Psoas muscle (tissue), 8 donors: ENCODE measurements at places on chromosomes 3 and 15.

DNA sequence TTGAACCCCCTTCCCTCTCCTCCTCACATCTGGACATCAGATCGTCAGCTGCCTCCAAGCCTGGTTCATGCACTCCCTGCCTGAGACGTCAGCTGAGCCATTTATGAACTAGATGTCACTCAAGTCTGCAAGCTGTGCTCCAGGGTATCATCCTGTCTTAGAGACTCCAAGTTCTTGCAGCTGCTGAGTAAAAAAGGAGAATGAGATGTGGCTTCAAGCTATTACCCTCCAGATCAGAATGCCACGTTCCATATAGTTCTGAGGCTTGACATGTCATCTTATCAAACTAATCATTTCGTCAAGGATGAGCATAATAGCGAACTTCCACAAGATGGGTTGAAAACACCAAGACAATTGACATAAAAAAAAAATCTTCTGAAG lies 766.3 kb downstream of the TBL1XR1 start:
- no peak for DNase-seq

- no peak for DNase-seq
Measured at GRCh38 chr3:31775383-31775782, 205.7 kb downstream of the OSBPL10 start.

DNA sequence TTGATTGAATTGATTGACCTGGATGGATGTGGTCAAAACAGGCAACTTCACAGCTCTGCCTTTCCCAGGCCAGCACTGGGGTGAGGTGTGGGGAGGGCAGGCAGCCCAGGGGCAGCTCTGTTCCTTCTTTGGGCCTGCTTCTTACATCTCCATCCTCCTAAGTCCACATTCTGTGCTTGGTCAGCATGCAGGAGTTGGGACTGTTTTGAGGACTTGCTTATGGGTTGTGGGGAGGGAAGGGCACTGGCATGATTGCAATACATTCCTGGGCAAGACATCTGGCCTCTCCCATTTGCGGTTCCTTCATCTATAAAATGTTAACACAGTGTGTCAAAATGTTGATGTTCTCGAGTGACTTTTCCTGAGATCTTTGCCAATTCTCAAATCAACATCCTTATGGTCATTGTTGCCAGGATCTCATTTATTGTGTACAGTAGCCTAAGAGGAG lies 84.1 kb downstream of the ST6GAL1 start:
- DNase-seq = no peak

- no peak for DNase-seq
Measured at GRCh38 chr3:30355622-30356021, 250.8 kb upstream of the TGFBR2 start.

- peak; percentile 45 for DNase-seq
Measured at GRCh38 chr3:49799761-49800160, at the start of gene CDHR4. CDHR4 (minus strand) TSS chr3:49799873; CDS start chr3:49799812, 61 bp downstream.

- DNase-seq = no peak
Measured at GRCh38 chr15:59553879-59554735, 57.5 kb upstream of the GCNT3 start.

GRCh38 chr3:157279237-157279636 lies 119.3 kb upstream of the CCNL1 start:
- DNase-seq = no peak

GRCh38 chr15:89243691-89244573 lies at the start of gene FANCI:
FANCI (plus strand) TSS chr15:89243979; CDS start chr15:89247648, 3,669 bp downstream.
- DNase-seq = peak; percentile 98

DNA sequence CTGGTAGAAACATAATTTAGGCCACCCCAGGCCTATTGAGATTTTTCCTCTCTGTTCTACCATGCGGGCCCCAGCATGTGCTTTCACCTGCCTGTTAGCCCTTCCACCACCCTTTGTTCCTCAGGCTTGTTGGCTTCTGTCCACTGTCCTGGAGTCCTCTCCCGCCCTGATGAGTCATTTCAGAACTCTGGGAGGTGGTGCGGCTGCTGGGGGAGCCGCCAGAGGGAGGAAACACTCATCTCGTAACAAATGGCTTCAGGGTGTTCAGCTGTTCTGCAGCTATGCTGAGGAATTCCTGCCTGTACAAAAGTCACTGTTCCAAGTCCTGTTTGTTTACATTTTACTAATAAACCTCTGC lies 36.3 kb downstream of the LRTM1 start:
- DNase-seq = peak; percentile 91

DNA sequence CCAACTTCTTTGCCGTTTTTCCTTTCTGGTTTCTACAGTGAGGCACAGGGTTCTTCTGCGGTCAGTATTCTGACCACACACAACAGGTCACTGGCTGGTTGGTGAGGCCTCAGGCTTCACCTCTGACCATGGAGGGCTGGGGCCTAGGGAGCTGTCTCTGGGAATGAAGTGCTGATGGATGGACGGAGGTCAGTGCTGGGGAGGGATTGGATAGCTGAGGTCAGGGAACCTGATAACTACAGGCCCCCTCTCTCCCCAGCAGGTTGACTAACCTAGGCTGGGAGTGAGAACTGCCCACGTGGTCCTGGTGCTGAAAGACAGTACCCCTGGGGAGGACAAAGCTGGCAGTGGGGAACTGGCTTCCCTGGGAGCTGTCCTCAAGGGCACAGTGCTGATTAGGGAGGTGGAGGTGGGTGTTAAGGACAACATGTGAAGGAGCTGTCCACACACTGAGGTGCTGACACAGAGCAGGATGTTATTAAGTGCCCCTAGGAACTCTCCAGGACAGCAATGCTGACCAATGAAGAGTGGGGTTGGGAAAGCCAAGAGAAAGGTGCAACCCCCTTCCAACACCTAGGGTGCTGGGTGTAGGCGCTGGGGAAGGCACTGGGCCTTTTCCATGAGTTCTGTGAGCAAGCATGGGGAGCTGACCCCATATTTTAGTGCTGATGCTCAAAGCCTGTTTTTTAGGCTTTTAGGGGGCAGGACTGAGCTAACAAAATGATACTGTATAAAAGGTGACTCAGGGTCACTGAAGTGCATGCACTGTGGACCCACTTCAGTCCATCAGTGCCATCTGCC lies 45.2 kb downstream of the ATP2B2 start:
- peak; percentile 37 for DNase-seq

- no peak for DNase-seq
Measured at GRCh38 chr3:9301798-9302197, 52.4 kb upstream of the SRGAP3 start.

- DNase-seq = no peak
Measured at GRCh38 chr3:114841515-114841914, 305.6 kb downstream of the ZBTB20 start.

GRCh38 chr15:94682171-94682570 lies 450.8 kb downstream of the MCTP2 start:
- DNase-seq = no peak

GRCh38 chr3:134299185-134299887 lies 48.7 kb upstream of the RYK start:
- no peak for DNase-seq

DNA sequence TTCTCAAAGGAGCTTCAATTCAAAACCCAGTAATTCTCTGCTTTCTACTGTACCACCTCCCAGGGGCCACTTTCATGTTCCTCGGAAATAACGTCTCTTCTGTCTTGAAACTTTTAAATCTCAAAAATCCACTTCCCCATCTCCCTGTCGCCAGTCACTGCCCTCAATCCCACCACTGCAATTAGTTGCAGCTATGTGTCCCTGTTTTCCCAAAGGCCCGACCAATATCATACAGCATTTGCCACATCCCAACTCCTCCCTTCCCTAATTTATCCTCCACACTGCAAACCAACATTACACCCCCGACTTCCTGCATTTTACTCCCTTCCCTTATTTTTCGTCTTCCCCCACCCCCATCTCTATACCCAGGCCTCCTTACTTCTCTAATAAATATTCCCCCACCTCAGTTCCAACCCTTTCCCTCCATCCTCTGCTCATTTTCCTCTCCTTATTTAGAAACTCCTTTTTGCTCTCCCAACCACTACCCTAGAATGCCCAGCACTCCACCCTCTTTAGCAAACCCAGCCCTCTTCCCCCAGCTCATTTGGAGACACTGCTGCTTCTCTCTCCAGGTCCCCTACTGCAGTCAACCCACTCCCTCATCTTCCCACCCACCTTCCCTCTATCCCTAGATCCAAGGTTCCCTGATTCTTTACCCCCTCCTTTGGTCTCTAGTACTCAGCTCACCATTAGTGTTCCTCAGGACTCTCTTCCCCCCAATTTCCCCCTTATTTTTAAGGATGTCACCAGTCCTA lies 1.1 kb downstream of the NPTN start:
- DNase-seq = no peak

- DNase-seq = peak; percentile 74
Measured at GRCh38 chr3:42117175-42118008, 26.2 kb downstream of the TRAK1 start.

GRCh38 chr15:59042041-59042440 lies 54.6 kb downstream of the RNF111 start:
- no peak for DNase-seq

GRCh38 chr3:15796771-15797641 lies 773 bp downstream of the ANKRD28 start:
- DNase-seq = no peak

- no peak for DNase-seq
Measured at GRCh38 chr3:15703346-15703745, 94.4 kb downstream of the ANKRD28 start.

DNA sequence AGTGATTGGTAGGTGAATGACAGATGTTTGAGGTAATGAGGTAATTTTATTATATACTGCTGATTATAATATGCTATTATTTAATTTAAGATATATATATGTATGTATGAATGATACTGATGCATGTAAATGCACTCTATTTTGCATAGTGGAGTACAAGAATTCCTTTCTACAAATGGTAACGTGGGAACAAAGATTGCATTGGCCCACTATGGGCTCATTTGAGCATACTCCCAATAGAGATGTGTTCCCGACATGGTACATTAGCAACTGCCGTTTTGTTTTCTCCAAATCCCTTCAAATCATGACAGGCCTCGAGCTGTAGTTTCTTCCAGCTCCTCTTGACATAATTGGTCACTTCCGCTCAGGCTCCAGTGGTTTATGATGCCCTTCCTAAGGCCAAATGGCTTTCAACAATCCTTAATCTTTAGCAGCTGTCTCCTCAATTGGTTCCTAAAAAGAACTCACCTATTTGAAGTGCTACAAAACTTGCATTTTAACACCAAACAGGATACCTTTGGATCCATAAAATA lies 266.1 kb downstream of the ADAMTSL3 start:
- DNase-seq = no peak

- DNase-seq = no peak
Measured at GRCh38 chr3:106830334-106830733, 546.9 kb upstream of the CCDC54 start.

- DNase-seq = no peak
Measured at GRCh38 chr3:49889296-49889695, 14.4 kb downstream of the MST1R start.

DNA sequence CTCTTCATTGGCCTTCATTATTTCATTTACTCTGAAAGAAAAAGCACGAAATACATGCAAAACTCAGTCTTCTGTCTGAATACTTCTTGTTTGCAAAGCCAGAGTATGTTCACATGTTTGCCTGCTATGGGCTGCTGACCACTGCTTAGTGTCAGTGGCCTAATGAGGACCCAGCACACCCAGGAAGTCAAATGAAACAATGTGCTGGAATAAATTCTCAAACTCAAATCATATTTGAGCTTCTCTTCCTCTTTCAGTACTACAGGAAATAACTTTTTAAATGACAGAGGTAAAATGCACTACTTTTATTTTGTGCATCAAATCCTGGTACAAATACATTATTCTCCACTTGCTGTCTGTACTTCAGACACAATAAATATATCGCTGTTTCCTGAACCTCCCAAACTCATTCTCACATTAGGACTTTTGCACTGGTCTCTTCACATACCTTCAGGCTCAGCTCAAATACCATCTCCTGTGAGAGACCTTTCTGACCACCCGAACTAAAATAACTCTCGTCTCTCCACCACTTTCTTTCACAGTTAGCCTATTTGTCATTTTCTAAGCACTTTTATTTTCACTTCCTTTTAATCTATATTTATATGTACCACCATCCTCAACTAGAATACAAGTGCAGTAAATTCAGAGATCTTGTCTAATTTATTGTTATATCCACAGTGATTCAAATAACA lies 176.8 kb downstream of the TUSC7 start:
- DNase-seq = no peak

DNA sequence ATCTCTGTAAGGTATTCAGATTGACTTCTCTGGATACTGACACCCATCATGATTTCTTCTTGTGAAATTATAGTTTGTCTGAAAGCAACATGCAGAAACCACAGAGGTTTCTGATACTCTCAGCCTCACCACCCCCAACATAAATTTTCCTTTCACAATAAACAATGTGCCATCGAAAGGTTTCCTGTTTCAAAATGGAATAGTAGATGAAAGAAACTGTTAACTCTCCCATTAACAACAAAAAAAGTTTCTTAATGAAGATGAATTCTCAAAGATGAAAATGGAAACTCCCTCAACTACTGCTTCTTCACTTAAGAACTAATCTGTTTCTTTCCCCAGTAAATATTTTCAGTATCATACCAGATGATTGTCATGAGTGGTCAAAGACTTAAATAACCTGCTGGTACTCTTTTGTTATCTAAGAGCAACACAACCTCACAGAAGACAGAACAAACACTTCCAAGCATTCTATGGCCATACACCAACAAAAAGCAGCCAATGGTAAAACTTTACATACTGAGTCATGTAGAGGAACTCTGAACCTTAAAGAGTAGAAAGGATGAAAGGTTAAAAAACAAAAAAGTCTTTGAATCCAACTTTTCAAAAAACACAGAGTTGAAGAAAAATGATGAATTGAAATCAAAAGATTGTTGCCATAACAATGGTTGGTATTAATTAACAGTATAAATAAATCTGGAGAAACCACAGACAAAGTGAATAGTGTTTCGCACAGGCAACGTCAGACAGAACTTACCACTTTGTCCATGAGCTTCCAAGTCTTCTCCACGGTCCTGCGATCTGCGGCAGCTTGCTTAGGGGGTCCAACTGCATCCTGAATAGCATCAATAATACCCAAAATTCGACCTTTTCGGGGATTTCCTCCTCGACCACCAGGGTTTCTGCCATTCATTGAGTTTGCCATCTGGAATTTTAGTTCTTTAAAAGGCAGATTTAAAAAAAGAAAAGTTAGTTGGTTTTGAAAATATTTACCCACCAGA lies 1.9 kb downstream of the CBLB start:
- peak; percentile 31 for DNase-seq

GRCh38 chr3:100706365-100706764 lies 2.9 kb upstream of the TFG start:
- DNase-seq = no peak

DNA sequence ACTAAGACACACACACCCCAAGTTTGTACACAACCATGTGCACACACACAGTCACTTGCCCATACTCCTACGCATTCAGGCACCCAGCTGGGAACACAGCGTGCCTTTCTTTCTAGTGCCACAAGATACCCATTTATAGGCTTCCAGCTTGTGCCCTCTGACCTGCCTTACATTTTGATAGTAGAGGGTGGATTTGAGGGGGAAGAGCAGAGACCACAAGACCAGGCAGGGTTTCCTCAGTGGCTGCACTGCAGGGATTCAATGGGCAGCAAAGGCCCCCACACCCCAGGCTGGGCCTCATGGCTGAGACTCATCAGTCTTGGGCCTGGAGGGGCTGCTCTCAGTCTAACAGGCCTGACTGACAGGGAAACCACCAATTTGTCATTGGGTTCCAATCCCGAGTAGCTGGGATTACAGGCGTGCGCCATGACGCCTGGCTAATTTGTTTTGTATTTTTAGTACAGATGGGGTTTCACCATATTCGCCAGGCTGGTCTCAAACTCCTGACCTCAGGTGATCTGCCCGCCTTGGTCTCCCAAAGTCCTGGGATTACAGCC lies 18.8 kb upstream of the ANKDD1A start:
- DNase-seq = no peak

- DNase-seq = no peak
Measured at GRCh38 chr15:68993276-68993675, 21.2 kb upstream of the NOX5 start.
